Activated T-helper 1 cell treated with anti-CD3 and anti-CD28 coated beads, Interleukin-2, amount 50 U/mL, for 16 hours (primary cell): ENCODE measurements at places on chromosomes 5 and 9.

GRCh38 chr5:95261437-95262175 lies 23.3 kb downstream of the MCTP1 start:
- no peak for DNase-seq

GRCh38 chr5:125424402-125425141 lies 678.1 kb upstream of the ZNF608 start:
- DNase-seq, result no peak

DNA sequence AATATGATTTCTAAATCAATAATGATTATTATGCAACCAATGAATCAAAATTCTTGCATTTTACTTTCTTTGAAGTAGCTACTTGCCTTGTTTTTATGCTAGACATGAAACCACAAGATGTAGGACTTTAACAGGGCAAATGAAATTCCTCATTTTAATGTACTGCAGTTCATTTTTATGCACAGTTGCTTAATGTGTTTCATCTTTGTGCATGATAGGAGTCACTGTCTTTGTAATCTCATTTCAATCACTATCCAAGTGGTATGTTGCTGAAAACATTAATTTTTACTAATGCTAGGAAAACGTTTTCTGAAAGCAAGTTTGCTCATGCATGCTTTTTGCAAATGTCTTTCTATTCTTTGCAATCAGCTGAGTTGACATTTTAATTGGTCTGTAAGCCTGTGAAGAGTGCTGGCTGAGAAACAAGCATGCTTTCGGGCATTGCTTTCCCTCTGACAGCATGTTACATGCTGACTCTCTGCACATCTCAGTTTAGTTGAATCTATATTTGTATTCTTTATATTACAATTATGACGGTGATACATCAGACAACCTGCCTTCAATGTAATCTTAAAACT lies 535.0 kb upstream of the CDH18 start:
- DNase-seq, result no peak

DNA sequence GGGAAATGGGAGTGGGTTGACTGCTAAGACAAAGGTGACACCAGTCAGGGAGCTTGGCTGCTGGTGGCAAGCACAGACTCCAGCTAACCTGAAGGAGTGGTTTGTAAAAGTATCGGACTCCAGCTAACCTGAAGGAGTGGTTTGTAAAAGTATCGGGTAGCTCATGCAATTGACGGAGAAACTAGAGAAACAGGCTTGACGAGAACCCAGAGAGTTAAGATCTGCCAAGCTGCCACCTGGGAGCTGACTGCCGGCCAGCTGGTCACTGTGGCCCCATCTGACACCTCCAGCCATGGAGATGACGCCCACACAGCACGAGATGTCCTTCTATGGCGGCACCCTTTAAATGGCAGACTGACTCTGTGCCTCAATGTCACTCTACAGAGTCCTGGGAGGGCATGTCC lies 28.3 kb upstream of the CRB2 start:
- DNase-seq, result no peak

DNA sequence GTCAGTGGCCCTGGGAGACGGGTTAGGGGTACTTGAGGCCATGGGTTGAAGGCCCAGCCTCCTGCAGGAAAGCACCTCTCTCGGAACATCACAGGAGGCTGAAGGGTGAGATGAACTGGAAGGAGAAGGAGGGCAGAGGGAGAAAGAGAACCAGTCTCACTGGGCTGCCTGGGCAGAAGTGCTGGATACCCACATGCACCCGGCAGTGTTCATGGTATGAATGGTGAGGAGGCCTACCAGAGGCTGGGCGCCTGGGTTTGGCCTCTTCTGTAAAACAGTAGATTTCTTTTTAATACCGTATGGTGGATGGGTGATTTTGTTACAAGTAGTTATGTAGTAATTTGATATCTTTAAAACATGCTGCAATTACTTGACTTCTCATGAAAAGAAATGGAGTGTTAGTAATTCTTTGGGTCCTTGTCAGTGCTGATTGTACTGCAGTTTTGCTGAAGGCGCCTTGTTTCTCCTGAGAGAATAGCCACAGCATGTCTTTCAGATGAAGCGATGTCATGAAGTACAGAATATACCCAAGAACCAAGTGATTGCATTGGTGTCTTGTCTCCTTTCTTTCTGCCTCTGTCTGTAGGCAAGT lies 258.6 kb downstream of the FANCC start:
- no peak for DNase-seq

DNA sequence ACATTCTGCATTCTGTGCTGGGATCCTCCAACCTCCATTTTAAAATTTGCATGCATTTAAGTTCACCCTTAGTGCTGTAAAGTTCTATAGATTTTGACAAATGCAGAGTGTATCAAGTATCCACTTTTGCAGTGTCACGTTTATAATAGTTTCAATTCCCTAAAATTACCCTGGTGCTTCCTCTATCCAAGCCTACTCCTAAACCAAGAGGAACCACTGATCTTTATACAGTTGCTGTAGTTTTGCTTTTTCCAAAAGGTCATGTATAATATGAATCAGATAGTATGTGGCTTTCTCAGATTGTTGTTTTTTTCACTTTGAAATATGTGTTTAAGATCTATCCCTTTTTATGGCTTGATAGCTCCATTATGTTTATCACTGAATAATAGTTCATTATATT lies 468.4 kb upstream of the CDH6 start:
- DNase-seq, result no peak

- no peak for DNase-seq
Measured at GRCh38 chr9:115980976-115981375, 172.6 kb upstream of the PAPPA start.

- DNase-seq, result no peak
Measured at GRCh38 chr5:81855591-81855990, 104.7 kb upstream of the SSBP2 start.

DNA sequence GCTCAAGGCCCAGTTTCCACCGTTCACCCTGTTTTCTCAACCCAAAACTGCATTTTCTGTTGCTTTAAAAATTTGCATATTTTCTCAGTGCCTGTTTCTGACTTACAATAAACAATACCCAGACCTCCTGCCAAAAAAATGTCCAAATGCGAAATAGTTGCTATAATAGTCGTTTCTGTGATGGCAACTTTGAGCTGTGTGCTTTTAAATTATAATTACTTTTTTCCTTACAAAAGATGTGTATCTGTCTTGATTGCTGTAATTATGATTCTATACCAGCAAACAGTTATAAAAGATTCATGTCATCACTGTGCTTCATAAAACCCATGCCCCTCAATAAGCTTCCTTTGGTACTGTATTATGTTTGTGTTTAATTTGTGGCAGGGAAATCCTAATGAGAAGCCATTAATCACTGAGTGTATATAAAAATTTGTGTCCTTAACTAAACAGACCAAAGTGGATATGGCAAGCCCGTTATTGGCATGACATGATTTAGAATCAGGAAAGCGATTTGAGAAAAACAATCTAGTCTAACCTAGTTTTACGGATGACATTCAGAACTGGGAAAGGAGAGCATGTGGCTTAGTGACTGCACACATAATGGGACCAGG lies 5.4 kb upstream of the SLC1A3 start:
- DNase-seq, result no peak

- DNase-seq, result no peak
Measured at GRCh38 chr5:36683821-36684434, 77.5 kb downstream of the SLC1A3 start.

GRCh38 chr9:135340143-135340655 lies 139.4 kb upstream of the PPP1R26 start:
- DNase-seq, result no peak

GRCh38 chr5:95027775-95028174 lies 257.1 kb downstream of the MCTP1 start:
- DNase-seq, result no peak

DNA sequence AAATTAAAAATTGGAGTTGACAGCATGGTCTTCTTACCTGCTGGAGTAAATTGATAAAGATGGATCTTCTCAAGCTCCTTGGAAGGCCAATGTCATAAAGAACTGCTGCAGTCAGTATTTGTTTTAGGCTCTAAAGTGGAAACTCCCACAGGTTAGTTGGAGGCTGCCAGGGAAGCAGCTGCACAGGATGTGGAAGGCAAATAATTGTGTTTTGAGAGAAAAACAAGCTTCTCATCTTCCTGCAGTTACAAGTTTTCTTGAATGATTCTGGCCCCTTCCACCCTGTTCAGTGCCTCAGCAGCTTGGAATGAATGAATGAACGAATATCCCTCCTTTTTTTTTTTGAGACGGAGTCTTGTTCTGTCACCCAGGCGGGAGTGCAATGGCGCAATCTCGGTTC lies 13.9 kb downstream of the MROH2B start:
- DNase-seq, result no peak

DNA sequence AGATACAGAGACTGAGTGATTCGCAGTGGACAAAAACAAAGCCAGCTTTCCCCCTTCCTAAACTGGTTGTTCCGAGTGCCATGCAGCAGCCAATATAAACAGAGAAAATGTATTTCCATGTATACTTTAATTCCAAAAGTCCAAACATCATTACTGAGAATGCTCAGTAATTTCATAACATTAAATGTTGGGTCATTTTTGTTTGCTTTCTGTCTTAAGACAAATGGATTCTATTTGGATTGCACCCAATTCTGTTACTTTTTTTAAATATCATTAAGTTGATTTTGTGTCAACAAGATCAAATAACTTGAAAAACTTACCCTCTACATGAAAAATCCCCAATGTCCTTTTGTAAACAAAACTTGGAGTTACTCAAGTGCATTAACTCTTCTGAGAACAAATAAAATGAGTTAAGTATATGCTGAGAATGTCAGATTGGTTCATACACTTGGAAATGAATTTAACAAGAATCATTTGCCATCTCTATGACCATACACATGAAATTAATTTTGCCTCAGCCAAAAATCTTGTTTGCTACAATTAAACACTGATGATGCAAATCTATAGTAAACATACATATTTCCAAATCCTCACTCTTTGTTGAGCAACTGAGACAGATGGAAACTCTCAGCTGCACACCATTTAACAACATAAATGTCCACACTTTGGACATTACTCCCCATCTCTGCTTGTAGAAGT lies 19.4 kb downstream of the LURAP1L start:
- DNase-seq, result no peak

- peak; percentile 25 for DNase-seq
Measured at GRCh38 chr9:4297786-4298254, 2.0 kb downstream of the GLIS3 start.

DNA sequence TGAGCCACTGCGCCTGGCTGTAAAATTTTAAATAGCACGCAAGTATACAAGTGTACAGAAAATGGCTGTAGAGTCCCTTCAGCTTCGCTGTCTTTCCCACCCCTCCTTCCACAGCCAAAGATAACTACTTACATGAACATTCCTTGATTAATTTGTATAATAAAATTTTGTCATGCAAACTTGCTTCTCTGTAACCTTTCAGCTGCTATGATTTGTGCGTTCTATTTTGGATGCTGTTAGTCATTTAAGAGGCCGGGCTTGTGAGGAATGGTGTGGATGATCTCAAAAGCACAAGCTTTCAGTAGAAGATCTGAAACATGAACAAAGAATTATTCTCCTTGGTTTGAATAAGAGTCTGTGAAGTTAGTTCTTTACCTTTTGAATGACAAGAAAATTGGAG lies 115.0 kb upstream of the TLE1 start:
- DNase-seq, result no peak

GRCh38 chr9:116204252-116204882 lies 50.8 kb downstream of the PAPPA start:
- no peak for DNase-seq

DNA sequence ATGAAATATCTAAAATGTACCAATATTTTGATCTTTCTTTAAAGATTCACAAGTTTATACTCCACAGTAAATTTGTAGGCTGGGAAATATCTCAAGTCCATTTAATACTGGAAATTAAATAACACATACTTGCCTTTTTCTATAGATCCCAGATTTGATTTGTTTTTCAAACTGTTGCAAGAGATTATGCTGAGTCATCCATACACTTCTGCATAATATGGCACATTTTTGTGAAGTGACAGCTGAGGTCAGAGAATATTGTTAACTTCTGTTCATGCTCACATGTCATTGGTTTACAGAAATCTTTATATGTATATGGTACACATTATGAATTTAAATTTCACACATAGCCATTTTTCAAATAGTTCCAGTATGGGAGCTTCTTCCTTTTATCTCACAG lies 1066.3 kb upstream of the NUDT12 start:
- no peak for DNase-seq

GRCh38 chr5:171595801-171596231 lies 176.4 kb downstream of the FGF18 start:
- no peak for DNase-seq
